Cerebellar cortex (tissue), 1 donor: ENCODE measurements at places on chromosomes 11 and 22.

DNA sequence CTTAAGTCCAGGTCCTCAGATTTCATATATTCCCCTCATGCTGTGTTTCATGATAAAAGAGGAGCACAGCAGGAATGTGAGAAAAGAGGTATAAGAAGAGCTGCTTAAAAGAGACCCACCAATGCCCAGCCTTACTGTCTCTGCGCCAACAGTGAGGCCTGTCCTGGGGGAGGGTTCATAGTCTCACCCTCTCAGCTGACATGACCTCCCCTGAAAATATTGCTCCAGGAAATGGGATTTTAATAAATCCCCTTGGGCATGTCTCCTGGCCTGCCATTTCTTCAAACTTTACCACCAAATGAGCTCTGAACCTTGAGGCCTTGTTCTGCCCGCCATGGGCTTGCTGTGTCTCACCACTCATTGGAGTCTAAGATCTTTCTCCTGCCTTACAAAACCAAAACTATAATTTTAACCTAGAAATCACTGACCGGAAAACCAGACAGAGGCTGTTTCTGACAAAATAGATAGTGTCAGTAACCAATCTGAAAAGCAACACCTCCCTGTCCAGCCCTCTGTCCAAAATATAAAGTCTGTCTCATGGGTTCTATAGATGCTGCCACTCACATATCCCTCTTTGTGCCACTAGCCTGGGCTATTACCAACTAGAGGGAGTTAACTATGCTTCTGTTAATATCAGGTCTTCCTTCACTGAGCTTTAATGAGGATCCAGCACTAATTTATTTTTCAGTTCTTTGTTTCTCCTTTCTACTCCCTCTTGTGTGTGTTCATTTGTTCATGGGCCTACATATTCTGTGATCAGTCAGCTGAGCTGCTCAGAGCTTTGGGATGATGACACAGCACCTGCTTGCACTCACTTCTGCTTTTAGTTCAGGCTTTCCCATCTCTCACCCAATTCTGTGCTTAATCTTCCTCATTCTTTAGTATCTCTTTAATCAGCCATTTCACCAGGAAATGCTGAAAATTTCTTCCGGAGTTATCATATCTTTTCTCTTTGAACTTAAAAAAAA is at the start of gene OR2AG2:
OR2AG2 (minus strand) TSS at position 51 of the 968 bp plus-strand sequence. CDS start 3,019 bp downstream, outside the sequence.
- no peak for DNase-seq

GRCh38 chr22:20562607-20563465 is 55.4 kb downstream of the MED15 start:
- DNase-seq = no peak

GRCh38 chr11:36744375-36745168 is 146.5 kb upstream of the RAG2 start:
- peak; percentile 42 for DNase-seq

DNA sequence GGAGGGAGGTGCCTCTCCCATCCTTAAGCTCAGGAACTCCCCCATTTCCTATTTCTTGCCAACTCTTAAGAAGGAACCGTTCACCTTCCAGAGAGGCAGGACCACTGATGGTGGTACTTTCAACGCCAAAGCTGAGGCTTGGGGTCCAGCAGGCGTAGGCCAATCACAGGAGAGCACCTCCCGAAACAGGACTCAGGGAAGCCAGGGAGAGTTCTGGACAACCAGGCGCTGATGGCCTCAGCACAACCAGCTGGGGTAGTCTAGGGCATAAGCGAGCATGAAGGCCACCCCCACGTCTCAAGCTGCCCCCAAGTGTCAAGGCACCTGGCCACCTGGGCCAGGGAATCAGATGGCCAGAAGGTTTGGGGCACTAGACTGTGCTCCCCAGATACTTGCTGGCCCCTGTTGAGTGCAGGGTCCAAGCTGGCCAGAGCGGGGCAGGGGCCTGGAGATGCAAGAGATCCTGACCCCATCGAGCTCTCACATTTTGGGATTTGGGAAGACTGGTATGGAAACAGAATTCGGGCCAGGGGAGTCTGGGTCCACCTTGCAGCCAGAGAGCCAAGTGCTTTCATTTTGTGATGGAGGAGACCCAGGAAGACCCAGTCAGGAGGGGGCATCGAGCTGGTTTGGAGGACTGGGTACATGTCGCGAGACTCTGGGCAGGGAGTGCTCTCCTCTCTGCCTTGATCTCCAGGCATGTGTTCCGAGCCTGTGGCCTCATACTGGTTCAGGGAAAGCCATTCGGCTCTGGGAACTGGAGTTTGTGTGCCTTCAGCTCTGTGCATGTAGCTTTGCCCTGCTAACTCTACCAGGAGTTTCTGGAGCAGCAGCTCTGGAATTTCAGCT is 926 bp downstream of the CD6 start:
- no peak for DNase-seq

GRCh38 chr11:120801801-120802689 is 221.9 kb upstream of the TBCEL start:
- DNase-seq = peak; percentile 52

DNA sequence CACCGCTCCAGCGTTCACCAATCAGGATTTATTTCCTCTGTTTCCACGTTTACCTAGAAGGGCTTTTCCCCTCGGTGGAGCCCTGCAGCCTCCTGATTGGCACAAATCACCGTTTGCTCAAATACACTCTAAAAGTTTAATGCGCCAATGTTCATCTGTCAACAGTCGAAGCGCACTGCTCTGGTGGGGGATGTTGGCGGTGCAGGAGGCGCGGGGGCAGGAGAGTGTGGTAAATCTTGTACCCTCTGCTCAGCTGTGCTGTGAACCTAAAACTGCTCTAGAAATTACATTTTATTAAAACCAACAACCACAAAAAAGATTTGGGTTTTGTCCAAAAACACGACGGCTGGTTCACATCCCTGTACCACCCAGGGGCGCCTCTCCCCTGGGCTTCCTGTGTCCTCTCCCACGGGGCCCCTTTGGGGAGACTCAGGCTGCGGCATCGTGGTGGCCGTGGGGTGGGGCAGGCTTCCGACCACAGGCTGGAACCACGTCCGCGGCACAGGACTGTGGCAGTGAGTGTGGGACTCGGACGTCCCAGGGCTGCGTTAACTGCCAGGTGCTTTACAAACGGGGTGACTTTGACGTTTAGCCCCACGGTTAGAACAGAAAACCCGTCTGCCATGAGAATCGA is 13.5 kb downstream of the TTLL8 start:
- no peak for DNase-seq

DNA sequence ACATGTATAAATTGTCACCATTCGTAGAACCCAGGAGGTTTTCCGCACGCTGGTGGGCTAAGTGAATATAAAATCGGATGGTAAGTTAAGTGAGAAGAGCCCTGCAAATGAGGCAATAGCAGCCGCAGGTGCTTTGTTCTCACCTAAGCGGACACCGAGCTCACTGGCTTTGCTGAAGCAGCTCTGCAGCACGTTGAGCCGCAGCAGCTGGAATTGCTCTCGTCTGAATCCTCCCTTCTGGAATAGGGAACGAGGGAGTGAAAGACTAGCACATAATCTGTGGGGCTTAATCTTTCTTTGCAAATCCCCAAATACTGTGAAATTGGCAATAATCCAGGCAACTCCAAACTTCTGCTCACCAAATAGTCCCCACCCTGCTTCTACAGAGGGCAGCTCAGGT is 488.1 kb downstream of the NTM start:
- no peak for DNase-seq

DNA sequence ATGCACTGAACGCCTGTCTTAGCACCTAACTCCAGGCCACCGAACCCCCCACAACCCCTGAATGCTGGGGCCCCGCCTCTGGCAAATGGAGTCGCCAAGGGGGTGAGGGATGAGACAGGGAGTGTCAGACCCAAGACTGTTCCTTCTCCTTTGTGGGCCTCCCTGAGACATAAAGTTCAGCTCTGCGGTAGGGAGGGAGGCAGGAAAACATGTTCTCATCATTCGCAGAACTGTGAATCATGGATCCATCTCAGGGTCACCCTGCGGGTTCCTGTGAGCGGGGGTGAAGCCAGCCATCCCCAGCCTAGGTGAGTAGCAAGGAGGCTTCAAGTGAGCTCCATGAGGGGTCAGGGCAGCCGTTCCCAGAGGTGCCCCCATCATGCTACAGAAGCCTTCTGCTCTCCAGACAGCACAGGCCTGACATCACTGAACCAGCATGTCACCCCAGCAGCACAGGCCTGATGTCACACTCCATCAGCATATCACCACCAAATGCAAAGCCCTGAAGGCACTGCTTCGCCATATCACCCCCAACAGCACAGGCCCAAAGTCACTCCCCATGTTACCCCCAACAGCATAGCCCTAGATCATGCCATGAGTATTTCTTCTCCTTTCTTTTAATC is 27.2 kb downstream of the TMPRSS6 start:
- no peak for DNase-seq

- DNase-seq = no peak
These were observed 220.2 kb upstream of the SNX19 start for GRCh38 chr11:131136486-131136885.

GRCh38 chr11:13160806-13161205 is 116.8 kb upstream of the BMAL1 start:
- DNase-seq = no peak

GRCh38 chr11:21173476-21173875 is 504.1 kb downstream of the NELL1 start:
- no peak for DNase-seq

DNA sequence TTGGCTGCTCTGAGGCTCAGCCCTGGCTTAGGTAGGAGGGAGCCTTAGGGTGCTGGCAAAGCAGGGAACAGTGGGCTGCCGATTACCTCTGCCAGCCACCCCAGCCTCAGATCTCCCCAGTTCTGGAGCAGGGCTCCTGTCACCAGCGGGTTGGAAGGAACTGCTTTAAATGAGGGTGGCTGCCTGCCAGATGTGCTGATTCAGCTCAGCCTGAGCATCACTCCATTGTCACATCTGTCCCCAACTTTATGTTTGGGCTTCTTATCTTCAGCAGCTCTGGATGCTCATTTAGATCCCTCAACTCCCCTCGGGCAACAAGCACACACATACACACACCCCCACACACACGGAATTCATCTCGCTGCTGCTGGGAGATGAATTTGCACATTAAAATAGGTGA is 16.9 kb upstream of the ANKK1 start:
- DNase-seq = no peak

- DNase-seq = no peak
These were observed 67.0 kb upstream of the TBCEL start for GRCh38 chr11:120956710-120957495.

DNA sequence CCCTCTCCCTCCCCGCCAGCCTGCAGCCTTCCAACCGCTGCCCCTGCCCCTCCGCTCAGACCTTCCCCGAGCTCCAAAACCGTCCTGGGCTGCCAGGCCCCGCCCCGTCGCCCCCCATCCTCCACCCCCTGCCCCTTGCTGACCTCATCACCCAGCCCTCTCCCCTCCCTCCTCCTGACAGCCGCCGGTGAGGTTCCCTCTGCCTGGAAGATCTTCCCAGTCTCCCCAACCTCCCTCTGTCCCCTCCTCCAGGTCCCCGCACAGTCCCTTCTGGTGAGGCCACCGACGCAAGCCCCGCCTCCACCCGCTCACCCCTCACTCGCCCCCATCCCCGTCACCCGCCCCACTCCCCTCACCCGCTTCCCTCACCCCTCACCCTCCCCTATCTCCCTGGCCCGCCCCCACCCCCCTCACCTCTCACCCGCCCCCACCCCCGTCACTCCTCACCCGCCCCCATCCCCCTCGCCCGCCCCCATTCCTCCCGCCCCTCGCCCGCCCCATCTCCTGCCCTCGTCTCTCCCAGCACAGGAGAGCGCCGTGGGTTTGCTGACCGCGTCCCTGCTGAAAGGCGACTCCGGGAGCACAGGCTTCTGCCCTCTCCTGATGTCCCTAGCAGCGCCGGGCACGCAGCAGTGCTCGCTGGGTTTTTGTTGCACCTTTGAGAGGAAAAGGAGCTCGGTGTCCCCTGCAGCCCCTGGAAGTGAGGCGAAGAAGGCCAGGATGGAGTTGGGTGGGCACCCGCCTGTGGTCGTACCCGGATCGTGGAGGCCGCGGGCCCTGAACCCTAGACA is 16.4 kb upstream of the UPK3A start:
- peak; percentile 69 for DNase-seq

DNA sequence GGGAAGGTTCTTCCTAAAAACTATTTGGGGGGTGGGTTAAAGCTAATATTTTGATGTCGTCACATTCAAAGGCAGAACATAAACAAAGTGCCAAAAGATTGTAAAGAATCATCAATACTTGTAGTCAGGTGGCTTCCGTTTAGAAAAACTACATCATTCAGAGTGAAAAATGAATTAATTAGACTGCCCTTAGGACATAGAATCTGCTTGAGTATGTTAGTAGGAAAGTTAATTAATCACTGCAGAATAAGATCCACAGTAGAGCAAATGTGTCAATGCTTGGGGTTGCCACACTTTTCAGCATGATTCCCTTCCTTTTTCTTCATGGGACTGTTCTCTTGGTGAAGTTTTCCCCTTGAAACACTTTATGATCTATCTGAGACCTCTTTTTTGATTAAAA is 166.8 kb upstream of the MTNR1B start:
- DNase-seq = no peak

- DNase-seq = peak; percentile 84
These were observed 133.1 kb downstream of the MICAL2 start for GRCh38 chr11:12243486-12243885.

DNA sequence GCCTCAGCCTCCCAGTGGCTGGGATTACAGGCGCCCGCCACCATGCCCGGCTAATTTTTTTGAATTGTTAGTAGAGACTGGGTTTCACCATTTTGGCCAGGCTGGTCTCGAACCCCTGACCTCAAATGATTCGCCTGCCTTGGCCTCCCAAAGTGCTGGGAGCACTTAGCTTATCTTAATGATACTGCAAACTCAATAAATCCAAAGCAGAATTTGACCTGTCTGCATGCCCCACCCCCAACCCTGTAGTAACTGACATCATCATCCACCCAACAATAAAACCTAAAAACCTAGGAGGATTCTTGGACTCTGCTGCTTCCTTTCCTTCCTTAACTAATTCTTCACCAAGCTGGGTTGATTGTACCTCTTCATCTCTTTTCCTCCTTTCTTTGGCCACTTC is 6.3 kb upstream of the ADSL start:
- no peak for DNase-seq

DNA sequence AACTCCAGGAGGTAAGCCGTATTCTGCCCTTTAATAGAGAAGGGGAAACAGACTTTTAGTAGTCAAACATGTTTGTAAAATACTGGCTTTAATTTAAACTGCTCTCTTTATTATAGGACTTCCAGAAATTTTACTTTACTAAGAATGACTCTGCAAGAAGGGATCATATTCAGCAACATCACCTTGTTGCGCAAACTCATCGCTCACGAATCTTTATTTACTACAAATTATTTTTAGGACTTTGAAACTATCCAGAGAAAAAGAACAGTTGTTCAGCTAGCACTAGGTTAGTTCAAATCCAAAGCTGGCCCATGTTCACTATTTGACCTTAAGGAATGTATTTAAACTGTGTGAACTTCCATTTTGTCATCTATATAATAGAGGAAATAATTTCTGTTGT is 498.3 kb upstream of the TENM4 start:
- DNase-seq = no peak
